Stimulated activated CD8-positive, alpha-beta memory T cell treated with anti-CD3 and anti-CD28 coated beads, Interleukin-15, amount 100 ng/mL, for 24 hours (primary cell): ENCODE measurements at places on chromosomes 3 and 15.

- DNase-seq = no peak
Measured at GRCh38 chr3:84039099-84039498, 919.7 kb upstream of the CADM2 start.

GRCh38 chr15:62165104-62165792 is at the start of gene C2CD4B:
TSS of gene C2CD4B (minus strand) at chr15:62165285. CDS start at chr15:62164984, 301 bp downstream.
- DNase-seq = no peak

DNA sequence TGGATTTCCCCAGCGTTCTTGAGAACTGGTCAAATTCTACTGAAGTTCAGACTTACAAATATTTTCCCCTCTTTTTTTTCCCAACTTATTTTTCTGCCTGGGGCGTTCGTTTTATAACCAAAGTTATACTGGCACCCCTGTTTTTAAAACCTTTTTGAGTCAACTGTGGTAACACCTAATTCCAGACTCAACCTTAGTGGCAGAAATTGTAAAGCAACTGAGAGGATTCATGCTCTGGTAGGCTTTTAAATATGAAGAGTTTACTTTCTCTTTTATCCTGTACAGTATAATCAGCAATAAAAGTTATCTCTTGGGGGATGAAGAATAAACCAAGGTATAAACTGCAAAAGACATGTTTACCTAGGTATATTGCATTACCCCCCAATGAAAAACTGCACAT is 2.3 kb downstream of the IL5RA start:
- DNase-seq = no peak

DNA sequence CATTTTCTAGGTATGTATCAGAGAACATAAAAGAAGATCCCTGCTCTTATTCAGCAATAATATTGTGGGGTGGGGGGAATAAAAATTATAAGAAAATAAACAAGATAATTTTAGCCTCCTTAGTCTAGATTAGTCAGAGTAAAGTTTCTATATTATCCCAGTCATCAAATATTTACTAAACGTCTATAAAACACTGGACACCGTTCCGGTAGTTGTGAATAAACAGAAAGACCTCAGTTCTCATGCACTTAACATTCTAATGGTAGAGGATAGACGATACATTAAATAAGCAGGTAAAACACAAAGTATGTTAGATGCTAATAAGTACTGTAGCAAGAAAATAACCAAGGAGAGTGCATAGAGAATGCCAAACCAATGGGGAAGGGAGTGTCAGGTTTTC is 425.0 kb downstream of the GBE1 start:
- DNase-seq = no peak

DNA sequence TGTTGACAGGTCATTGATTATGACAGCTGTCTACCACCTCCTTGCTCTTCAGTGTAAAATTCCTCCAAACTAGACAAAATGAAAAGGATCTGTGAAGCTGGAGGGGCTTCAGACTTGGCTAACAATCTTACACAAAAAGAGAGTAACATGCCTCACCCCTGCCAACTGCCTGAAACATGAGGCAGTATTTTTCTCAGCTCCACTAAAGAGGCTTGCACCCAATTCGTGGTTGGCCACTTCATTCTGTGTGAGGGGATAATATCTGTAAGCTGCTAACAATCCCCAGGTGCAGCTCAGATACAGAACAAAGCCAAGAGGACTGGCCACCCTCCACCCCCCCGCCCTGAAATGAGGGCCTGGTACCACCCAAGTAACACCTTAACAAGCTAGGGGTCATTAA is 2.8 kb downstream of the MB21D2 start:
- DNase-seq = no peak

- DNase-seq = no peak
Measured at GRCh38 chr3:13607821-13608597, 59.1 kb downstream of the FBLN2 start.

GRCh38 chr3:11131371-11131770 is 22.9 kb upstream of the HRH1 start:
- DNase-seq = no peak

- DNase-seq = no peak
Measured at GRCh38 chr3:37214076-37214475, 39.7 kb upstream of the LRRFIP2 start.
